ENCODE measurements at places on chromosomes 7 and 10. TPM values are rescaled to one million over a fixed set of nuclear protein-coding genes. Genes with fewer than 3 reads are reported as not detected.

DNA sequence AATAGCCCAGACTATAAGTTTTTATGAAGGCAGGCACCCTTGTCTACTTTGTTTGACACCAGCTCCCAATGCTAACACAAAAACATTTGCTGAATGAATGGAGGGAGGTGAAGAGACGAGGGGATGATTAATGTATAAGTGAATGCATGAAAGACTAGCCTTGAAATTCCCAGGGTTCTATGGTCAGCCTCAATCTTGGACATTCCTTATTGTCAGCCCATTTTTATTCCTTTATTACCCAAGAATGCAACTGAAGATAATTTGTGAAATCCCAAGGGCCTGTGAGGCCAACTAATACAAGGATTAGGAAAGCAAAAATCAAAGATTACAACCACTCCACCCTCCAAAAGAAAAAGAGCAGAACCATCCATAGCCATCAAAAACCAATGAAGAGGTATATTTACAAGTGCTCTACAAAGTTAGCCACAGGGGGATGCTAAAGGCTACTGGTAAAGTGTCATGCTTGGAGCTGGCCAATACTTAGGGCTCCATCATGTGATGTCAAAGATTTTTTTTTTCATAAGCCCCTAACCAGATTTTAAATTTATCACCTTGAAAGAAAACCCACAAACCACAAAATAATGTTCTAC, 40.0 kb upstream of the ASAH2 start:
- H3K27ac ChIP-seq: no peak overlapping the region
- H3K36me3 ChIP-seq: no peaks in the 10 kb centered on the region
- DNase-seq: no peak
- no peak overlapping the region for H3K4me3 ChIP-seq
- H3K4me1 ChIP-seq: peaks cover 3% of the 10 kb centered on the region

NEURL1 gene
- 36.7 TPM for total RNA-seq

PKD2L1 gene
- 0.14 TPM for total RNA-seq

DNA sequence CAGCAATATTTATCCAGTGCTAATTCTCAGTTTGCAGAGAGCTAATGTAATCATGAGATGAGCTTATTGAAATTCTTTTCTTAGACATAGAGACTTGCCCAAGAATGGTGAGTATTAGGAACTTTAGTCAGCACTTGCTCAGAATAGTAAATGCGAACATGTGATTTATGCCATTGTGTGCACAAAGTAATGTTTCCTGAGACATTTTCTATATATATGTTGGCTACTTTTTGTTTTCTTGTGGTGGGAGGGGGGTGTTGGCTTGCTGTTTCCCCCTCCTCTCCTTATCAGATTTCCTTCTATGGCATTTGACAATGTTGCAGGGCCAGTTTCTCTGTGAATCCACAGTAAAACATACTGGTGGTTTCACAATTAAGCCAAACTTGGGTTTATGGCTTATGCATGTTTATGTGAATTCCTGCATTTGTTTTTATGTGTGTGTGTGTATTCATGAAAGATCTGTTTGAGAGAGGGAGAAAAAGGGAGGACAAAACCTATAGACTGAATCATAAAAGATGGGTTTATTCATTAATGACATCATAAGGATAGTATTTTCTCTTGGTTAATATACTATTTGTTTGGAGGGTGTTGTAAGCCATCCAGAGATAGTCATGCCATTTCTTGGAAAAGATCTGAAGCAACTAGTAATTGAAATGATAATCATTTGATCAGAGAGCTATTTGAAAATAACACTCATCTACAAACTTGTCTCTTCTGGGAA, 36.3 kb downstream of the ARID5B start:
- no peaks in the 10 kb centered on the region for H3K36me3 ChIP-seq
- H3K4me1 ChIP-seq: peaks cover 41% of the 10 kb centered on the region
- H3K27ac ChIP-seq: peak overlapping the region; percentile 67
- no peak overlapping the region for H3K4me3 ChIP-seq
- H3K27me3 ChIP-seq: no peaks in the 10 kb centered on the region

GRCh38 chr7:1741246-1741645, 71.2 kb downstream of the ELFN1 start:
- H3K27ac ChIP-seq: no peak overlapping the region
- no peaks in the 10 kb centered on the region for H3K36me3 ChIP-seq
- no peak overlapping the region for H3K4me3 ChIP-seq
- peaks cover 6% of the 10 kb centered on the region for H3K27me3 ChIP-seq
- DNase-seq: no peak
- peaks cover 11% of the 10 kb centered on the region for H3K4me1 ChIP-seq

BTBD16 gene
- not detected for total RNA-seq

DNA sequence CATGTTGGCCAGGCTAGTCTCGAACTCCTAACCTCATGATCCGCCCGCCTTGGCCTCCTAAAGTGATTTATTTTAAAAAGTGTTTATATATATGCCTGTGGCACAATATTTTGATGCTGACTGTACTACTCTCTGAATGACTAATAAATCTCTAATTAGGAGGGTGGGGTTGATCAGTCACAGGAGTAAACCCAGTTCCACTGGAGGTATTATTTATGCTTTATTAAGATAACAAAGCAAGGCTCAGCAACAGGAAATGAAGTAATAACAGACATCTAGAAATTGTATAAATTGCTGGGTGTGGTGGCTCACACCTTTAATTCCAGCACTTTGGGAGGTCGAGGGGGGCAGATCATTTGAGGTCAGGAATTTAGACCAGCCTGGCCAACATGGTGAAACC, 26.0 kb upstream of the MCU start:
- H3K27ac ChIP-seq: no peak overlapping the region
- no peak overlapping the region for H3K4me3 ChIP-seq
- DNase-seq: no peak
- H3K36me3 ChIP-seq: no peaks in the 10 kb centered on the region

DNA sequence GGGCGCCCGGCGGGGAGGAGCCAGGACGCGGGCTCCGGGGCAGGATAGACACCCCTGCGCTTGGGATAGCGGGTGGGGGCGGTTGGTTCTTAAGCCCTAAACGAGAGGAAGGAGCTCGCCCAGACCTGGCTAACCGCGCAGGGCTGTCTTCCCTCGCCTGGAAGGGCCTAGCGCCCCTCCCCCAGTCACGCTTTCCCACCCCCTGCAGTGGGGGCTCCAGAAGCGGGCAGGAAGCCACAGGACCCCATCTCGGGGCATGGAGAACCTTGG, 6.5 kb downstream of the SHH start:
- peak overlapping the region; percentile 31 for H3K4me3 ChIP-seq
- H3K36me3 ChIP-seq: no peaks in the 10 kb centered on the region
- DNase-seq: no peak
- H3K4me1 ChIP-seq: peaks cover 55% of the 10 kb centered on the region

DNA sequence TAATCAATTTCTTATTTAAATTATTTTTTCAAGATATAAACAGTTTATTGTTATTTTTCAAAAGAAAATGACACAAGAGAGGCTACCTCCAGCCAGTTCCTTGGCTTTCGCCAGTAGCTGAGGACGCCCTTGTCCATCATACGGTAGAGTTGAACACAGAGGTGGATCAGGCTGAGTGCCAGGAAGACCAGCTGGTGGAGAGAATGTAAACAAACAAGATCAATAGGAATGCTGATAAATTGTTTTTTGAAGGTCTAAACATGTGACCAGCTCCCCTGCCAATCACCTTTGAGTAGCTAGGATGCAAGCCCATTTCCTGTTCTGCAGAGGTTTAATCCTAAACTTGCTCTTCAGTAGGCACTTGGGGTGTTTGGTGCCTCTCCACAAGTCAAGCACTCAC, 138.9 kb downstream of the PKD1L1 start:
- DNase-seq: no peak
- H3K27me3 ChIP-seq: no peaks in the 10 kb centered on the region
- no peaks in the 10 kb centered on the region for H3K36me3 ChIP-seq

GRCh38 chr7:24729365-24730017, 27.8 kb downstream of the GSDME start:
- H3K27ac ChIP-seq: no peak overlapping the region
- no peaks in the 10 kb centered on the region for H3K4me1 ChIP-seq
- H3K27me3 ChIP-seq: no peaks in the 10 kb centered on the region
- no peaks in the 10 kb centered on the region for H3K36me3 ChIP-seq
- H3K4me3 ChIP-seq: no peak overlapping the region

ARPC1B gene
- total RNA-seq: 346 TPM
